Activated CD8-positive, alpha-beta memory T cell treated with anti-CD3 and anti-CD28 coated beads, Interleukin-2, amount 10 ng/mL, durations not matched to agents 7 days and 5 days (primary cell): ENCODE measurements at places on chromosomes 4 and X. TPM values are rescaled to one million over a fixed set of nuclear protein-coding genes. Genes with fewer than 3 reads are reported as not detected.

DNA sequence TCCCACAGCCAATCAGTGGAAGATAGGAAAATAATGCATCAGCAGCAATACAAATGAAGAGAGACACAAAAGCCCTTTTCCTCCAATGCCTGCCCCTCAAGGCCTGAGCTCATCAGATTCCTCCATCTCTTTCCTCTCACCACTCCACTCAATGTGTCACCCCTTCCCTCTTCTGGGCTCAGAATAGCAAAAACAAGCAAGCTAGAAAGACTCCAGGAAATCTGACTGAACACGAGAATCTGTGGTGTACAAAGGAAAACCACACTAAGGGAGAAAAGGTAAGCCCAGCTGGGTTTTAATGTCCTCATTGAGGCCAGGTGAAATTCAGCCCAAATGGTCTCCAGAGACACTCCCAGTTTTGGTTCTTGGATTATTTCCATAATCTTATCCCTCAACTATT lies 46.3 kb downstream of the ARHGEF9 start:
- no peak for DNase-seq
- peak overlapping the region; percentile 27 for H3K4me3 ChIP-seq
- H3K27me3 ChIP-seq = no peaks in the 10 kb centered on the region
- peaks cover 25% of the 10 kb centered on the region for H3K36me3 ChIP-seq
- peaks cover 66% of the 10 kb centered on the region for H3K4me1 ChIP-seq

DNA sequence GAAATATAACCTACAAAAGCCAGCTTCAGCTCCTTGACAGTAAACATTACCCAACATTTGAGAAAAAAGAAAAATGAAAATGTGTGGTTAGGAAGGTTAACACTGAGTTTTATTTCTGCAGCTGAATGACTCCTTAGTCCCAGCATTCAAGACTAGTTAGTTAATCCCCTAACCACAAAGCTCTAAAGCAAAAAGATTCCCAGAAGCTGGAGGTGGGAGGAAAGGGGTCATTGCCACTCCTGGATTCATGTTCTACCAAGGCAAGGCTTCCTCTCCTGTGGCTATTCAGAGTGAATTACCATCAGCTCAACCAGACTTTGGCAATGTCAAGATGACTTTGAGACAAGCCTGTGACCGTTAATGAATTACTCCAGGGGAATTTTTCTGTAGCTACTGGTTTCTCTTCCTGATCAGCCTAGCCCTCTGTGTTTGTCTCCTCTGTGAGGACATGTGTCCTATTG lies 63.6 kb downstream of the HADH start:
- peaks cover 31% of the 10 kb centered on the region for H3K4me1 ChIP-seq
- no peak overlapping the region for H3K27ac ChIP-seq
- no peaks in the 10 kb centered on the region for H3K27me3 ChIP-seq
- peaks cover 4% of the 10 kb centered on the region for H3K36me3 ChIP-seq
- DNase-seq = no peak

DNA sequence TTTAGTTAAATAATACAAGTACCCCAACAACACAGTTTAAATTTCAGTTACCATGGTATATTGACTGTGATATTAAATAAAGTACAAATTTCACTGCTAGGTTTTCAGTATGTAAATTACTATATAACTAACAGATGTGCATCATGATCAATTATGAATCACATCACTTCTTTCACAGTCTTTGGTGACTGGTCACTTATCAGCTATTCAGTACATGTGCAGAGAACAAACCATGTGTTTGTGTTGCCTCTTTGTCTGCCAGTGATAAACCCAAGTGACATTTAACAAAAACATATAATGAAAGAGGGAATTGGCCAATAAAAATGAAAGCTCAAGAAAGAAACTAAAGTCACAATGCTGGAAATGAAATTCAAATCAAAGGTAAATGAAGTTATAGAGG lies 249.3 kb downstream of the CHIC1 start:
- H3K4me3 ChIP-seq = no peak overlapping the region
- H3K27me3 ChIP-seq = no peaks in the 10 kb centered on the region
- H3K27ac ChIP-seq = no peak overlapping the region
- DNase-seq = no peak

DNA sequence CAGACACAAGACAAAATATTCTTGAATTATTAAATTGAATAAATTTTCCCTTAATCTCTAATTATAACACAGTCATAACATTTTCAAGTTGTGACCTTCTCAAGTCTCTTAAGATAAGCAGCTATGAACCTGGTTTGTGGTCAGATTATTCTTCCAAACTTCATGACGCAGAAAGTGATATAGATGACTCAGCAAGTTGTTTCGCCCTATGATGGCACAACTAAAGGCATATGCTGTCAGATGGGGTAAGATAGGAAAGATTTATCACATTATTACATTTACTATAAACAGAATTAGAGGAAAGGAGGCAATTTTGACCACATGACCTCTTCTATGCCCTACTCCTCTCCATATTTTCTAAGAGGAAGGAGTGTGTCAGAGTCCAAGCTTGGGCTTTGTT lies 4.6 kb upstream of the DCAF12L2 start:
- no peaks in the 10 kb centered on the region for H3K4me1 ChIP-seq
- H3K4me3 ChIP-seq = no peak overlapping the region
- H3K27ac ChIP-seq = no peak overlapping the region
- H3K27me3 ChIP-seq = no peaks in the 10 kb centered on the region
- DNase-seq = no peak

GRCh38 chrX:124274438-124275181 lies 57.9 kb upstream of the TEX13D start:
- H3K27ac ChIP-seq = peak overlapping the region; percentile 64
- no peaks in the 10 kb centered on the region for H3K4me1 ChIP-seq
- no peak for DNase-seq
- no peaks in the 10 kb centered on the region for H3K27me3 ChIP-seq

- H3K4me3 ChIP-seq = no peak overlapping the region
- no peaks in the 10 kb centered on the region for H3K36me3 ChIP-seq
- no peak overlapping the region for H3K27ac ChIP-seq
These were observed 122.3 kb upstream of the TMEM164 start for GRCh38 chrX:109880629-109881028.

DNA sequence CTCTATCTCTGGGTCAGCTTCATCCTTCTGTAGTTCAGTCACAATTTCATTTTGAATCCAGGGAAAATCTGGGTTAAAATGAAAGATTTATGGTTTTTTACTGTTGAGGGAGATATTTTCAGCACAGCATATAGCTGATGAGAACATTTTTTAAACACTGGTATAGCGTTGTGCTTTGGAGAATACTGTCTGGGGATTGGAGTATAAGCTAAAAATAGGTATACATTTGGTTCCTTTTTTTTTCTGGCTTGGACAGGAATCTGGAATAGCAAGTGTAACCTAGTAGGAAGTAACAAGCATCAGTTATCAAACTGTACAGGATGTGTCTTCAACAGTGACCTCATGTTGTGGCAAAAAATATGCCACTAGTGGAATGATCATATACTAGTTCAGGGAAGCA lies 149.1 kb downstream of the GRXCR1 start:
- H3K36me3 ChIP-seq = no peaks in the 10 kb centered on the region
- H3K27me3 ChIP-seq = no peaks in the 10 kb centered on the region
- DNase-seq = no peak
- H3K4me1 ChIP-seq = no peaks in the 10 kb centered on the region
- no peak overlapping the region for H3K27ac ChIP-seq

DNA sequence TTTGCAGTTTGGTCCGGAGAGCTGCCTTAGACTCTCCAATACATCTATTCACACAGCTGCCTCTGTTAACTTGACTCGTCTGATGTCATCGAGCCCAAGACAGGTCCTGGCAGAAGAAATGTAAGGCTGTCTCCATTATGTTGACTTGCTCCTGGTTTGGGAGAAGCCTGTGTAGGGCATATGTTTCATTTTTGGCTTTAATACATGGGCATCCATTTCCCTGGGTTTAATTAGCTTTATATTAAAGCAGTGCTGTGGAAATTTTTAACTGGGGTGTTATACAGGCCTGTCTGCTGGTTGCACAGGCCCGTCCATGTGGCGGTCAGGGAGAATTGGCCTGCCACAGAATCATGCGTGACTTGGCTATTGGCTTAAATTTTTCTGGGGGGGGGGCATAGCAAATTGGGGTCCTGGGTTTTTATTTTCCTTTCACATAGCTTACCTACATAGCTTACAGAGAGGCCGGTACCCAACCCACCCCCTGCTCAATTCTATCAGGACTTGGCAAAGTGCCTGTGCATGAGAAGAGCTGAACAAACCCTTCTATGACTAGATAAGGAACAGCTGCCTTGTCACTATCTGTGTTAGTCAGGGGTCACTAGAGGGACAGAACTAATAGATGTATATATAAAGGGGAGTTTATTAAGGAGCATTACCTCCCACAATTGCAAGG lies 123.5 kb upstream of the WDR1 start:
- H3K4me1 ChIP-seq = no peaks in the 10 kb centered on the region
- DNase-seq = peak; percentile 18
- no peaks in the 10 kb centered on the region for H3K36me3 ChIP-seq

GRCh38 chr4:2714061-2714770 lies 41.9 kb downstream of the TNIP2 start:
- peaks cover 24% of the 10 kb centered on the region for H3K4me1 ChIP-seq
- peak; percentile 50 for DNase-seq
- H3K27me3 ChIP-seq = no peaks in the 10 kb centered on the region
- no peak overlapping the region for H3K4me3 ChIP-seq
- H3K36me3 ChIP-seq = peaks cover 29% of the 10 kb centered on the region

- no peak for DNase-seq
- H3K36me3 ChIP-seq = no peaks in the 10 kb centered on the region
- H3K27ac ChIP-seq = no peak overlapping the region
- peaks cover 2% of the 10 kb centered on the region for H3K27me3 ChIP-seq
- H3K4me1 ChIP-seq = no peaks in the 10 kb centered on the region
- H3K4me3 ChIP-seq = no peak overlapping the region
These were observed 49.5 kb downstream of the FAM13A start for GRCh38 chr4:89007338-89007939.

DNA sequence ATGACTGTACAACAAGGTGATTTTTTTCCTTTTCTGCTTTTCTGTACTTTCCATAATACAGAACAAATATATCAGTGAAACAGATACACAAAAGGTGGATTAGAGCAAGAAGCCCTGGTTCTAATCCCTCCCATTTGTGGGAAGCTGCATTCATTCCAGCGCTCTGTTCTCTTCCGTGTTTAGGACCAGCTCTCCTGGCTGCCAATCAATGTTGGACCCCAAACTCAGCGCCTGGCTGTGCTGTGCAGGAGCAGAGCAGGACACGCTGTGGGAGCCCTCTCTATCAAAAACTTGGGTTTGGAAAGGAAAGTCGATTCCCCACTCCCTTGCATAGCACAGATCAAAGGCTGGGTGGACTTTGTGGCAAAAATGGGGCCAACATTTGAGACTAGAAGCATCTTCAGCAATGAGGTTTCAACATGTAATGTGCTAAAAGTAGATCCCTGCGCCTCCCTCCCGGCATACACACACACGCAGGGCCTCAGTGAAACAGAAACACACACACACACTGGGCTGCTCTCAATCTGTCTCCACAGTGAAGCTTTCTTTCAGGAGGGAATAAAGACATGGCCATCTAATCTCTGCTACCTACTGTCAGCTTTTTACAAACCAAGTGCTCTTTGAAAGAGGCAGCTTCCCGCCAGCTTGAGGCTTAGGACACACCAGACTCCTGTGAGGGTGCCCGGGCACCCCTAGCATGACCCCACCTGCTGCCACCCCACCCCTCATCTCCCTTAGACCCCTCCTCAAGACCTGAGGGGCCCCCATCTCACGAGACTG lies 12.2 kb downstream of the WDR1 start:
- peaks cover 99% of the 10 kb centered on the region for H3K4me1 ChIP-seq
- H3K4me3 ChIP-seq = peak overlapping the region; percentile 48
- peaks cover 75% of the 10 kb centered on the region for H3K36me3 ChIP-seq

DNA sequence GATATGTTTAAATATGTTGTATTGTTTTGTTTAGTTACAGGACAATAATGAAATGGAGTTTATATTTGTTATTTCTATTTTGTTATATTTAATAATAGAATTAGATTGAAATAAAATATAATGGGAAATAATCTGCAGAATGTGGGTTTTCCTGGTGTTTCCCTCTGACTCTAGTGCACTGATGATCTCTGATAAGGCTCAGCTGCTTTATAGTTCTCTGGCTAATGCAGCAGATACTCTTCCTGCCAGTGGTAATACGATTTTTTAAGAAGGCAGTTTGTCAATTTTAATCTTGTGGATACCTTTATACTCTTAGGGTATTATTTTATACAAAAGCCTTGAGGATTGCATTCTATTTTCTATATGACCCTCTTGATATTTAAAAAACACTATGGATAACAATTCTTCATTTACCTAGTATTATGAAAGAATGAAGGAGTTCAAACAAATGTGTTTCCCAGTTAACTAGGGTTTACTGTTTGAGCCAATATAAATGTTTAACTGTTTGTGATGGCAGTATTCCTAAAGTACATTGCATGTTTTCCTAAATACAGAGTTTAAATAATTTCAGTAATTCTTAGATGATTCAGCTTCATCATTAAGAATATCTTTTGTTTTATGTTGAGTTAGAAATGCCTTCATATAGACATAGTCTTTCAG lies 26.9 kb downstream of the NUDT6 start:
- no peaks in the 10 kb centered on the region for H3K27me3 ChIP-seq
- H3K4me1 ChIP-seq = no peaks in the 10 kb centered on the region
- H3K27ac ChIP-seq = no peak overlapping the region
- H3K4me3 ChIP-seq = no peak overlapping the region
- no peak for DNase-seq
- peaks cover 15% of the 10 kb centered on the region for H3K36me3 ChIP-seq

- H3K36me3 ChIP-seq = no peaks in the 10 kb centered on the region
- no peaks in the 10 kb centered on the region for H3K27me3 ChIP-seq
- H3K4me1 ChIP-seq = no peaks in the 10 kb centered on the region
- DNase-seq = no peak
- H3K4me3 ChIP-seq = no peak overlapping the region
These were observed 54.4 kb downstream of the HMX1 start for GRCh38 chr4:8817096-8817812.

- no peaks in the 10 kb centered on the region for H3K27me3 ChIP-seq
- H3K4me1 ChIP-seq = no peaks in the 10 kb centered on the region
- no peak overlapping the region for H3K27ac ChIP-seq
- DNase-seq = no peak
These were observed 195.6 kb upstream of the TACR3 start for GRCh38 chr4:103915224-103915869.

GRCh38 chr4:77073981-77074380 lies 1.8 kb downstream of the CCNI start:
- H3K4me1 ChIP-seq = peaks cover 45% of the 10 kb centered on the region
- no peak overlapping the region for H3K27ac ChIP-seq
- no peak overlapping the region for H3K4me3 ChIP-seq

- peaks cover 5% of the 10 kb centered on the region for H3K27me3 ChIP-seq
- no peaks in the 10 kb centered on the region for H3K36me3 ChIP-seq
- no peak overlapping the region for H3K27ac ChIP-seq
- no peaks in the 10 kb centered on the region for H3K4me1 ChIP-seq
These were observed 81.7 kb upstream of the GATB start for GRCh38 chr4:151842430-151843079.

- no peaks in the 10 kb centered on the region for H3K4me1 ChIP-seq
- no peaks in the 10 kb centered on the region for H3K27me3 ChIP-seq
- H3K4me3 ChIP-seq = no peak overlapping the region
These were observed 45.1 kb downstream of the NR3C2 start for GRCh38 chr4:148396986-148397673.

GRID2 gene
- not detected for total RNA-seq

COX7B2 gene
- total RNA-seq = not detected

DTHD1 gene
- total RNA-seq = 1.7 TPM

BTK gene
- 0.41 TPM for total RNA-seq

RXFP1 gene
- not detected for total RNA-seq

RAI2 gene
- not detected for total RNA-seq

CXorf49B gene
- not detected for total RNA-seq
